Pancreas (tissue), 10 donors: ENCODE measurements at places on chromosomes 5 and 9. TPM values are rescaled to one million over a fixed set of nuclear protein-coding genes. Genes with fewer than 3 reads are reported as not detected.

GRCh38 chr5:171444582-171444981 lies 25.1 kb downstream of the FGF18 start:
- no peak overlapping the region for H3K27ac ChIP-seq
- no peaks in the 10 kb centered on the region for H3K4me1 ChIP-seq
- DNase-seq: no peak
- H3K4me3 ChIP-seq: no peak overlapping the region

DNA sequence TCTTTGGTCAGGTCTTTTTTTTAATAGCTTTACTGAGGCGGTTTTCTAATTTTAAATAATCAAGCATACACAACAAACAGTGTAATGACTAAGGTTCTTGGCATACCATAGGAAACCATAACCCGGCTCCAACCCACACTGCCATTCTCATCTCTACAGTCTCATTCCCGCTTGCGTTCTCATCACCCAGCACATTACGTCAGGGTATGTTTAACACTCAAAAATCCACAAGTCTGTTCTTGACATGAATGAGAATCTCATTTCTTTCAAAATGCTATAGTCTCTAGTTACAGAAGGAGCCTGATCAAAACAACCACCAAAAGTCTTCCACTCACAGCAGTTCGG lies 505 bp downstream of the C5orf34 start:
- no peak overlapping the region for H3K27ac ChIP-seq
- H3K27me3 ChIP-seq: no peaks in the 10 kb centered on the region
- peaks cover 9% of the 10 kb centered on the region for H3K4me1 ChIP-seq
- peak overlapping the region; percentile 68 for H3K4me3 ChIP-seq

DNA sequence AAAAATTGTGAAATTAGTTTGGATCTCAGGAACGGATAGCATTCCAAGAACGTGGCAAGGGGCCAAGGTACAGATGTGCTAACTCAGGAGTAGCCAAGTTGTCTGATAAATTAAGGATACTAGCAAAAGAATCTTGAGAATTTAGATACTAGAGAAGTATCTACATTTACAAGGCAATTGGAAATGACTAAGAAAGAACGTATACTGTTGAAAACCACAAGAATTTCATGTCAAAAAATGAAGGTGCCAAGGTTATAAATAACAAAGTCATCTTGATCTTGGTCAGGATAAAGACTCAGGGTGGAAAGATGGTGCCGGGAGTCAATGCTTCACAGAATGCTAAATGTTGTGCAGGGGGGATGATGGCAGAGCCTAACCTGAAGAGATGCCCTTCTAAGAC lies 19.2 kb downstream of the CAPSL start:
- H3K27me3 ChIP-seq: no peaks in the 10 kb centered on the region
- H3K4me1 ChIP-seq: no peaks in the 10 kb centered on the region
- no peak overlapping the region for H3K27ac ChIP-seq
- no peaks in the 10 kb centered on the region for H3K36me3 ChIP-seq
- DNase-seq: no peak
- H3K4me3 ChIP-seq: no peak overlapping the region

SPATA31D4 gene
- total RNA-seq: not detected

HACD4 gene
- total RNA-seq: 1.7 TPM

DNA sequence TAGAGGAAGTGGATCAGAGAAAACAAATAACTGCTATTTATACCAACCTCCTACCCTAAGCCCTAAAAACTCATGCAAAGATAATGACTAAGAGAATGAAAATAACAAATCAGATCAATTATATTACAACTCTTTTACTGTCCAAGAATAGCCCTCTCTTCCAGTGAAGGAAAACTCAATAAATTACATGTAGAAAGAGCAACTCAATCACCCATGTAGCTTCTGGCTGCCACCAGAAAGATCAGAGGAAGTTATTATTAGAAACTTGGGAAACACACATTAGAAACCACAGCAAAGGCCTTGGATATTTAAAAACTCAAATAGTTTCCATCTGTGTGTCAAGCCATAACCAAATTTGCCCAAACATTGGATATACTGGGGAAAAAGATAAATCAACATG lies 134.0 kb upstream of the TARS1 start:
- H3K27ac ChIP-seq: no peak overlapping the region
- H3K27me3 ChIP-seq: no peaks in the 10 kb centered on the region
- no peak overlapping the region for H3K4me3 ChIP-seq
- DNase-seq: no peak

- no peak overlapping the region for H3K27ac ChIP-seq
- H3K4me1 ChIP-seq: peaks cover 29% of the 10 kb centered on the region
- no peak for DNase-seq
- H3K27me3 ChIP-seq: no peaks in the 10 kb centered on the region
These were observed 57.1 kb upstream of the GOLPH3 start for GRCh38 chr5:32231241-32231640.

- no peaks in the 10 kb centered on the region for H3K36me3 ChIP-seq
- no peaks in the 10 kb centered on the region for H3K27me3 ChIP-seq
- peak; percentile 42 for DNase-seq
- peaks cover 5% of the 10 kb centered on the region for H3K4me1 ChIP-seq
- no peak overlapping the region for H3K27ac ChIP-seq
- no peak overlapping the region for H3K4me3 ChIP-seq
These were observed 24.3 kb upstream of the PTGES start for GRCh38 chr9:129776938-129777768.

DNA sequence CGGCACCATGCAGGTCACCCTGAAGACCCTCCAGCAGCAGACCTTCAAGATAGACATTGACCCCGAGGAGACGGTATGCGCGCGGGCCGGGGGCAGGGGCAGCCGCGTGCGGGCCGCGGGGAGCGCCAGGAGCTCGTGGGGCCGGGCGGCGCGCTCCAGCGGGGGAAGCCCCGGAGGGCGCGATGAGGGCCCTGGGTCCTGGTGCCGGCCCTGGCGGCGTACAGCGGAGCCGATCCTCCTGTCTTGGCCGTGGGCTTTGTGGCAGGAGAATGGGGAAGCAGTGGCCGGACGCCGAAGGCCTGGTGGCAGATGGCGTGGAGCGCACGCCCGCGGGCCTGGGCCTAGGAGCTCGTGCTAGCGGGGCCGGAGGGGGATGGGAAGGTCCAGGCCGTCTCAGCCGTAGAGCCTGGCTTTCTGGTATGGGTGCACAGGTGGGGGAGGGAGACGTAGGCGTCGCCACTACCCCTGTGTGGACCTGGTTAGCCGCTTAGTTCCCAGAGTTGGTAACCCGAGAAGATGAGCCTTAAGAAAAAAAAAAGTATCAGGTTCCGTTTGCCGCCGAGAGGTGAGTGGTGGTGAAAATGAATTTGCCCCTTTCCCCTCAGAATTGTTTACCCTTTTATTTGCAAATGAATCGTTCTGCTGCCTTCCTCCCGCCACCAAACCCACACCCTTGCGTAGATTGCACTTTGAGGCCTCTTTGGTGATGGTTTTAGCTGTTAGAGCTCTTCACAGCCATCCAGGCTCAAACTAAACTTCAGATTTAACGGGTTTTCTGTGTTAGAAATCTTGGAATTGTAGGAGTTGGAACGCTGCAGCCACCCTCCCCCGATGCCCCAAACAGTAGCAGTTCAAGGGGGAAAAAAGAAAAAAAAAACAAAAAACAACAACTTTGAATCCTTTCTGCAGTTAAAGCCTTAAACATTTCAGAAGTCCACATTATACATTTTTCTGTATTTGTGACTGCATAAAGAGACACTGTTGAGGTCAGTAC lies 841 bp downstream of the RAD23B start:
- peaks cover 16% of the 10 kb centered on the region for H3K4me1 ChIP-seq
- H3K27ac ChIP-seq: peak overlapping the region; percentile 99
- DNase-seq: peak; percentile 85

DNA sequence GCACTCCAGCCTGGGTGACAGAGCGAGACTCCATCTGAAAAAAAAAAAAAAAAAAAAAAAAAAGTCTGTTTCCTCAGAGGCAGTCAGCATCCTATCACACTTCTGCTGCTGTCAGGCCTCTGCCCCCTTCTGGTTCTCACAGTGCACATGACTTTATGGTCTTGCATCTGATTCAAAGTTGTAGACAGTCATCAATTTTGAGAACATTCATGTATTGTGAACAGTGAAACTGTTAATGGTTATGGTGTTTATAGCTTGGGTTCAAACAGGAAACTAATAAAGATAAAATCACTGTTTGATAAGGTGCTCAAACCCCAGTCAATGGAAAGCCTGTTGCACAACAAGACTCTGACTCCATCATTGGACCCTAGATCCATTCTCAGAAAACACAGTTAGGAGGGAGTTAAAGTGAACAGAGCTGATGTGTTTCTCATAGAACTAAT lies 61.4 kb downstream of the FOXD1 start:
- no peaks in the 10 kb centered on the region for H3K36me3 ChIP-seq
- no peak overlapping the region for H3K27ac ChIP-seq
- DNase-seq: no peak
- H3K4me1 ChIP-seq: no peaks in the 10 kb centered on the region

DNA sequence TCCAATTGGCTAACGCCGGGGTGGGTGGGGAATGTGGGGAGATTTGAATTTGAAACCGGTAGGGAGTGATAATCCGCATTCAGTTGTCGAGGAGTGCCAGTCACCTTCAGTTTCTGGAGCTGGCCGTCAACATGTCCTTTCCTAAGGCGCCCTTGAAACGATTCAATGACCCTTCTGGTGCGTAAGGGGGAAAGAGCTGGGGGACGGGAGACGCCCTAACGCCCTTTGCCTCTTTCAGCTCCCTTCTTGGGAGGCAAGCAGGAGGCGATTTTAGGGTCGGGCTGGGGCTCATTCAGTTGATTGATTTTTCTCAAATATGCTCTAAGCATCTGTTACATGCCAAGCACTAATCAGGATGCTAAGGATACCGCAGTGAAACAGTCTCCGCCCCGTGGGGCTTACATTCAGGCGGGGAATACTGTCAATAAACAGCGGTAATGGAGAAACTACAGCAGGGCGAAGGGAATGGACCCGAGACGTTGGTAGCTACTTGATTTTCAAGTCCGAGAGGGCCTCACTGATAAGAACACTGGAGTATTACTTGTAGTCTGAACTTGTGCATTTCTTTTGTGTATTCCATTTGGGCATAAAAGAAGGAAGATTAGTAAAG lies at the start of gene HMMR:
Gene HMMR, plus strand, starts transcription at position 71 of the 610 bp plus-strand sequence. Its CDS starts 61 bp downstream, at position 132.
- no peaks in the 10 kb centered on the region for H3K27me3 ChIP-seq
- DNase-seq: no peak
- no peaks in the 10 kb centered on the region for H3K4me1 ChIP-seq
- no peaks in the 10 kb centered on the region for H3K36me3 ChIP-seq
- peak within 1 kb of the TSS; percentile 97 for H3K27ac ChIP-seq
- peak within 1 kb of the TSS; percentile 85 for H3K4me3 ChIP-seq

DNA sequence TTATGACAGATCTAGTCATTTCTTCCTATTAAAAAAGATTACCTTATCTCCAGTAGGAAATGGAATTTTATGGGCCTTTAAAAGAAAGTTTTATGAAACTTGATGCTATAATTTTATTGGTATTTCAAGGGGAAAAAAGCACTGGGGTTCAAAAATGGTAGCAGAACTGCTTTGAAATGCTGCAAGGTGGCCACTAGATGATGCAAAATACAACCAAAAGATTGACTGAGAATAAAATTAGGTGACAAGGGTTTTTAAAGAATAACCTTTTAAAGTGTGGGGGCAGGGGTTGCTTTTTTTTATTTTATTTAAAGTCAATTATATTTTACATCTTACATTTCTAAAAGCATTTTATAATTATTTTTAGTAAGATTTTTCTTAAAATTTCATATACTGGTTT lies 61.7 kb downstream of the KLF9 start:
- no peak for DNase-seq
- H3K4me1 ChIP-seq: no peaks in the 10 kb centered on the region
- H3K27me3 ChIP-seq: no peaks in the 10 kb centered on the region

ZFP2 gene
- 2.5 TPM for total RNA-seq

DNA sequence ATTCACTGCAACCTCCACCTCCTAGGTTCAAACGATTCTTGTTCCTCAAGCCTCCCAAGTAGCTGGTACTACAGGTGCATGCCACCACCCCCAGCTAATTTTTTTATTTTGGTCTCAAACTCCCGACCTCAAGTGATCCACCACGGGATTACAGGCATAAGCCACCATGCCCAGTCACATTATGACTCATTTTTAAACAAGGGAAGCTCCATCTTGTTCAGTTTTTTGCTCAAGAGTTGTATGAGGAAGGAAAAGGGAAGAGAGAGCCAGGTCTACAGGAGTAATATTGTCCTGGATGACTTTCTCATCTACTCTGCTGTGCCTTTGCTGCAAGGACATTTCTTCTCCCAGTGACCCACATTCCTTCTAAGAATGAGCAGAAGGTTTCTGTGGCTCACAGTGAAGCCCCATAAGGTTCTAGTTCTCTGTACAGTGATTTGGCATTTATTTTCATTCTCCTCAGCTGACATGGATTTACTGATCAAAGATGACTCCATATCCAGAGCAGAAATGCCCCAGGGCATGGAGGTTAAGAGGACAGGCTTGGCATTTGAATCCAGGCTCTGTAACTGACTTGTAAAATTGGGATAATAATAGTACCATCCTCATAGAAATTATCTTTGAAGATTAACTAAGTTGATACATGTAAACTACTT lies 153.5 kb downstream of the CDH6 start:
- no peaks in the 10 kb centered on the region for H3K4me1 ChIP-seq
- H3K27me3 ChIP-seq: no peaks in the 10 kb centered on the region
- no peak overlapping the region for H3K4me3 ChIP-seq

- no peaks in the 10 kb centered on the region for H3K4me1 ChIP-seq
- no peak overlapping the region for H3K27ac ChIP-seq
- no peaks in the 10 kb centered on the region for H3K27me3 ChIP-seq
- no peaks in the 10 kb centered on the region for H3K36me3 ChIP-seq
- no peak overlapping the region for H3K4me3 ChIP-seq
These were observed 84.6 kb downstream of the HMHB1 start for GRCh38 chr5:143896516-143896915.

TMEM174 gene
- not detected for total RNA-seq

DNA sequence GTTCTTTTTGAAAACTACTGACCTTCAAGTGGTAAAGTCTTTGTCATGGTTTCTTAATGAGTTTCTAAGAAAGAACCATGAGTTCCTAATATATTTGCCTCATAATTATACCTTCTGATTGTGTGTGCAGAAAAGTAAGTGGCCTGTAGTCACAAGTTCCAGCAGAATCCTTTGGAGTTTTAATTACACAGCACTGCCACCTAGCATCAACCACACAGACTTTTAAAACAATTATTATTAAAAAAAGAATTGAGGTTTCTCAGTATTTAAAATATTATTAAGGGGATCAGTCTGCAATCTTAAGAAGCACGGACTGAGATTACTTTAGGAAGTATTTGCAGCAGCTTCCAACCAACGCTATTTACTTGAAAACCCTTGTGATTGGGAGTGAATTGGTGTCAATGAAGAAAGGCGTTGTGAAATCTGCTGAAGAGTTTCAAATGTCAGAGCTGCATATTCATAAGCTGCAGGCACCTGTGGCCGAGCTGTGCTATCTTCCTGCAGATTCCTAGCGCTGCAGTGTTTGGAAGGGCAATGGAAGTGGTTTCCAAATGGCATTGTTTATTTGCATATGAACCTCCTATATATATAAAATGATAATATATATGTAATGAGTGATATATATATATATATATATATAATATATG lies 1074.2 kb upstream of the WWC1 start:
- H3K36me3 ChIP-seq: no peaks in the 10 kb centered on the region
- H3K27me3 ChIP-seq: no peaks in the 10 kb centered on the region
- DNase-seq: no peak
- no peaks in the 10 kb centered on the region for H3K4me1 ChIP-seq

GRCh38 chr5:59790376-59790775 lies 103.2 kb downstream of the PDE4D start:
- no peak overlapping the region for H3K4me3 ChIP-seq
- no peaks in the 10 kb centered on the region for H3K27me3 ChIP-seq
- H3K36me3 ChIP-seq: no peaks in the 10 kb centered on the region
- no peak overlapping the region for H3K27ac ChIP-seq

- no peak overlapping the region for H3K27ac ChIP-seq
- no peaks in the 10 kb centered on the region for H3K27me3 ChIP-seq
- no peaks in the 10 kb centered on the region for H3K36me3 ChIP-seq
- no peak for DNase-seq
These were observed 929.9 kb downstream of the TLE4 start for GRCh38 chr9:80501635-80502034.

GRCh38 chr5:157648275-157648990 lies 3.8 kb downstream of the SOX30 start:
- H3K27ac ChIP-seq: no peak overlapping the region
- DNase-seq: no peak
- H3K4me1 ChIP-seq: no peaks in the 10 kb centered on the region
- no peak overlapping the region for H3K4me3 ChIP-seq
